ENCODE measurements at places on chromosomes 7 and 10.
A peak's percentile ranks its signal among the peaks of the same experiment; 100 is the strongest.

GRCh38 chr7:53422291-53422690, 386.9 kb downstream of the POM121L12 start:
- DNase-seq = peak; percentile 26

DNA sequence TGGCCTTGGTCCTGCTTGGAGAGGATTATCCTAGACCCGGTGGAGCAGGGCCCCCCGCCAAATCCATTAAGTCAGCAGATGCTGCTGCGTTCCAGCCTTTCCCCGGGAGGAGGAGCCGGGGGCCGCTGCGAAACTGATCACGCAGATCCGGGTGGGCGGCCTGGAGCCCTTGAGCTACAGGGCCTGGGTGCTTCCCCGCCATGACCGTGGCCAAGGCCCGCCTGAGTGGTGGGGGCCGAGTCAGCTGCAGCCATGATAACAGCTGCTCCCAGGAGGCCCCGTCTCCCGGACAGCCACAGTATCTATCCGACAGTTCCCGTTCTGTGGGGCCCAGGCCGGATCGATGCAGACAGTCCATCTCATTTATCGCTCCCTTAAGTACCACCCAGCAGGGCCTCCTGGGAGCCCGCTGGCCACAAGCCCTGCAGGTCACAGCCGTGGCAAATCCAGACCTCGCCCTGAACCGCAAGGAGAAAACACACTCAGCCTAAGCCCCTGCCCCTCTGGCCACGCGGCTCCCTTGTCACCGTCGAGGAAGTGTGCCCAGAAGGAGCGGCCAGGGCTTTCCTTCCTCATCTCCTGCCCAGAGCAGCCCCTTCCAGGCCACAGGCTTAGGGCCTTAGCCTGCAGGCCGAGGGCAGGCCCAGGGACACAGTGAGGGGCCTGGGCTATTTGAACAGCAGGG, 34.4 kb upstream of the SLC29A4 start:
- DNase-seq = no peak

- no peak for DNase-seq
Observed at GRCh38 chr7:69398986-69399385, 199.3 kb upstream of the AUTS2 start.

- DNase-seq = no peak
Observed at GRCh38 chr10:18085855-18086254, 54.4 kb upstream of the CACNB2 start.

DNA sequence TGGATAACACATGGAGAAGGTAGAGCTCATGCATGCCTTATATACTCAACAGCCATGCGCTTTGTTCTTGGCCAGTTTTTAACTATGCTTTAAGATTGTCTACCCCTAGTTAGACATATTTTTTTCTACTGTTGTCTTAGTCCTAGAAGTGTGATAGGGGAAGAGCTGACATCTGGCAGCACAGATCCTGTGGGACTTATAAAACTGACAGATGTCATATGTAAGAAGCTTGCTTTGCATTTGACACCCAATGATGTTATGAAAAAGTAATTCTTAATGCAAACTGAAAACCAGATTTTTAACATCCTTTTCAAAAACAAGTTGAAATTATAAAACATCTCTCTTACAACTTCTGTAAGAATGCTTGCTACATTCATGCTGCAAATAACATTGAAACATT, 715.9 kb upstream of the LRRN3 start:
- no peak for DNase-seq

DNA sequence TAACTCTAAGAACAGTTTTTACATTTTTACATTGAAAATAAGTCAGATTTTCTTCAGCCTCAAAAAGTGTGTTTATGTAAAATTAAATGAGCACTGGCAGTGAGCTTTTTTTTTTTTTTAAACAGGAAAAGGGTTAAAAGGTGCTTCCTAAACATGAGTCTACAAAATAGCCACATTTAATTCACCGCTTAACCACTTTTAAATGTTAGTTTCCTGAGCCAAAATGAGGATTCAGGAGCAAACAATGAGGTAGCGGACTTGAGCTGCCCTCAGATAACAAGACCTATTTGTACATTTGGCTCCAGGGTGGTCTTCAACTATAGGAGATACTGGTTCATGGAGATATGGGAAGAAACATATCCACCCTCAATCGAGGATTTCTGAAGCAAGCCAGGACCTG, 22.8 kb downstream of the AKR1C3 start:
- DNase-seq = no peak

GRCh38 chr7:2168615-2169311, 64.0 kb downstream of the MAD1L1 start:
- DNase-seq = no peak

GRCh38 chr10:70804421-70804808, 11.3 kb upstream of the SGPL1 start:
- DNase-seq = no peak

DNA sequence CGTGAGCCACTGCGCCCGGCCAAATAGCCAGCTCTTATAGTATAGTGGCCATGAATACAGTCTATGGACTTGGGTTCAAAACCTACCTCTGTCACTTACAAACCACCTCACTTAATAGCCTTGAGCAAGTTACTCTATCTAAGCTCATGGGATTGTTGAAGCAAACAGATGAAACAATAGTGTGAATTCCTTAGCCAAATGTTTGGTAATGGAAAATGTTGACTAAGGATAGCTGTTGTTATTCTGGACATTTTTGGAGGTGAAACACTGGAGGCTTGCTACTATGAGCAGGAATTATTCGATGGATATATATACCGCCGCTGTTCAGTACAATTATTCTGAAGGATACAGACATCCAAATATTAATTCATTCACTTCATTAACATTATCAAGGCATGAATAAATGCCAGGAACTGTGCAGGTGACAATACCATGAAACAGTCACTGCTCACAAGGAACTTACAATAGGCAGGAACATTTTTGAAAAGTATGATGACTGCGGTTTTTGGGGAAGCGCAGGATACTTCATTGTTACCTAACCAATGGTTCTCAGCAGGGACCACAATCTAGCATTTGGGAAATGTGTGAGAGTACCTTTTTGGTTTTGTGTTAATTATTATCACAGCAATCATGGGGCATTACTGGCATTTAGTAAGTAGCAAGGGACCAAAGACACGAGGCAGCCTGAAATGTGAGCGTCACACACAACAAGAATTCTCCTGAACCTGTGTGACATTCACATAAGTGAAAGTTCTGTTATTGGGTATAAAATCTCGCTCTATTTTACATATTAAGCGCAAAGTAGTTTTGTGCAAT, 55.7 kb downstream of the CUBN start:
- DNase-seq = no peak

DNA sequence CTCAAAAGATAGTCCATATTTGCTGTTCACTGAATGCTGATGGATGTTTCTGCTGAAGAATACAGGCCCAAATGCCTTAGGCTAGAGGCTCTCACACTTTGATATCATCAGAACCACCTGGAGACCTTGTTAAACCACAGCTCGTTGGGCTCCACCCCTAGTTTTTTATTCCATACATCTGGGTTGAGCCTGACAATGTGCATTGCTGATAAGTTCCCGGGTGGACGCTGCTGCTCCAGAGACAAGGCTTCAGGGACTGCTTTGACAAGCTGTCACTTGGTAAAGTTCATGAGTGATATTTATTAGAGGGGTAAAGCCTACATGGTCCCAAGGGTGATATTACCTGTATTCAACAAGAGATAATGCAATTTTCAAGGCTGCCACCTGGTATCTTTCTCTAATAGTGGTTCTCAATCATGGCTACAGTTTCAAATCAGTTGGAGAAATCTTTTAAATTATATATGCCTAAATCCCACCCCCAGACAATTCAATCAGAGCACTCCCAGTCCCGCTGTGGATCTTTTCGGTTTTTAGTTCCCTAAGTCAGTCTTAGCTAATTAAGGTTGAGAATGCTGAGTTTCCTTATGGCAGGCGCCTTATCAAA, 107.1 kb upstream of the GSDME start:
- DNase-seq = no peak

DNA sequence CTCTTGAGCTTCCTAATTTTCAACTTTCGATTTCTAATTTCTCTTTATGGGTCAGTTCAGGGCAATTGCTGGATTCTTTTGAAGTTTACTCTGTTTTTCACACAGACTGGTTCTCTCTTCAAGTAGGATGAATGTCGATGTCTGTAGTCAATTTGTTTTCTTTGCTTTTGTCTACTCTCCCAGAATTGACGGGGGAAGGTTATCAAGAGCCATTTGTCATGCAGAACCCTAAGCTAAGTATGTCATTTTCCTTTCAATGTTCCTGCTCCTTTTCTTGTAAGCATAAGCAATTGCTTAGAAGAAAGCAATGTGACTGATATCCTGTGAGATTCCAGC, 53.7 kb downstream of the SLC39A12 start:
- DNase-seq = no peak

DNA sequence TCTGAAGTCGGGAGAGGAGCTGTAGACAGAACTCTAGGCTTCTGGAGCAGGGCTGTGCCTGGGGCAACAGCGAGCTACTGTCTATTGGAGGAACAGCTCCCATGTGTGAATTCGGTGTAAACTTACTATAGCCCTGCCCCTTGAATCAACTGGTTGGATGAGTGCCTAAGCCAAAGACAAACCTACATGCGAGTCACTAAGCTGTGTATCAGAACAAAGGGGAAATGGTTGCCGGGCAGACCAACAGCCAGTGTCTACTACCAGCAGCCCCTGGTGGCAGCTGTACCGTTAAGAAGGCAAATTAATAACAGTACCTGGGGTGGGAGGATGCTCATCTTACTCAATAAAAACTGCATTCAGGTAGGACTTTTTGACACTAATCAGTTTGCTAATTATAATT, 343.6 kb downstream of the ACTR3B start:
- no peak for DNase-seq

- no peak for DNase-seq
Observed at GRCh38 chr10:93138113-93138870, 64.6 kb downstream of the CYP26A1 start.
